Daoy (cell line): ENCODE measurements at places on chromosomes 6 and 20. TPM values are rescaled to one million over a fixed set of nuclear protein-coding genes. Genes with fewer than 3 reads are reported as not detected.
A peak's percentile ranks its signal among the peaks of the same experiment; 100 is the strongest.

GRCh38 chr20:32037929-32038328 is 14.1 kb upstream of the HCK start:
- DNase-seq, result peak; percentile 18

DNA sequence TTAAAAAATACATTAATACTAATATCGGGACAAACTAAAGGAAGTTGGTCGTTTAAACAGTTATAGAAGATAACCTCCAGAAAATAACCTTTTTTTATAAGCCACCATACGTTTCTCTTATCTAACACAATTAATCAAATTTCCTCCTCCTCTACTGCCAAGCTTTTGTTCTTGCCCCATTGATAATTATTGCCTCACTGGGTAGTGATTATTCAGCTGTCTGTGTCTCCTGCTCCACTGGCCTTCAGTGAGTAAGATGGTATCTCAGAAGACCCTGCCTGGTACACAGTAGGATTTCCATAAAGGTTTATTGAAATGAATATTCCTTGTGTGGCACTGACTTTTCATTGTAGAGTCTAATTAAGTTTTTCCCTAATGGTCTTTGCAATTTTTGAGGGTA is 165.5 kb upstream of the SCGN start:
- DNase-seq, result no peak

CST7 gene
- not detected in 2 replicates for total RNA-seq

COL10A1 gene
- total RNA-seq, result 0.17 TPM in 1 of 2 replicates, not detected in the other

DNA sequence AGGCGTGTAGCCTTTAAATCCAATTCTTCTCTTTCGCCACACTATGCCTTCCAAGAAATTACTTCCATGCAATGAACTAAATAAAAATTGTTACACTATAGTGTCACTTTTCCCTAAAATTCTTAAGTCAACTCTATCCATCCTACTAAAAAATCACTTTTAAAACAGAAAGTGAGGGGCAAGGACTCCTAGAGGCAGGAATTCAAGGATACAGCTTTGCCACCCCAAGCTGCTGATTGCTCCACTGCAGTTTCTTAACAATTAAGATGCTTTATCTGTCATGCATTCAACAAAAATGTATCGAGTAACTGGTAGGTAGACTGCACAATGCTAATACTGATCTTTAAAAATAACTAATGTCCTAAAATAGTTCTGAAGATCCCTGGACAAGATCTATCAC is 4.3 kb downstream of the MCM9 start:
- DNase-seq, result no peak

GRCh38 chr20:36744764-36745191 is 1.1 kb downstream of the NDRG3 start:
- peak; percentile 42 for DNase-seq
